ENCODE measurements at places on chromosomes 11 and 22. TPM values are rescaled to one million over a fixed set of nuclear protein-coding genes. Genes with fewer than 3 reads are reported as not detected.

Gene DEFB131B
- total RNA-seq, result not detected

Gene SYT7
- total RNA-seq, result 9.4 TPM

Gene MOGAT2
- total RNA-seq, result not detected

Gene MS4A4A
- not detected for total RNA-seq

Gene DPP3
- total RNA-seq, result 47.2 TPM

Gene RCOR2
- total RNA-seq, result 30.6 TPM

Gene MN1
- 49.6 TPM for total RNA-seq

Gene MS4A3
- not detected for total RNA-seq

DNA sequence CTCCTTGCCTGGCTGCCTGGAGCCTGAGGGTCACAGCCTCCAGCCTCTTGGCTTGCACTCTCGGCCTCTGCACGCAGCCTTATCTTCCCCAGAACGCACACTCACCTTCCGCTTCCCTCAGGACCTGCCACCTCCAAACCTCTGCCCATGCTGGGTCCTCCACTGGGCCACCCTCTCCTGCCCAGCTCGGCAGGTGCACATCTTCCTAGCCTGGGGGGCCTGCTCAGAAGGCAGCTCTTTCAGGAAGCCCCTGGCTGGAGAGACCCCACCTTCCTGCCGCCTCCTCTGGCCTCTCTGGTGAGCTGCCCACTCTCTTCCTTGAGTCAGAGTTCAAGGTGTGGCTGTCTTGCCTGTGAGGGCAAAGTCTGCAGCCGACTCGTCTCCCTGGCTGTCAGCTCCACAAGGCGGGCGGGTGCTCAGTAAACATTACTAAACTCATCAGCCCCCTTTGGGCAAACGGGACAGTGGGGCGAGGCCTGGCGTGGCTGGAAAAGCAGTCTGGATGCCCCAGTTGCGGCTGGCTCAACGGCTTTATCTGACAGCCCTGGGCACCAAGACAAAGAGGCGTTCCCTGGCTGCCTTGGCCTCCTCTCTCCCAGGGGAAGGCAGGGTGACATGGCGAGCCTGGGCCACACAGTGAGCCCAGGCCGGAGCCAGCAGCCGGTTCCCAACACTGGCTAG is 1.7 kb upstream of the LINC01488 start:
- no peak for DNase-seq

DNA sequence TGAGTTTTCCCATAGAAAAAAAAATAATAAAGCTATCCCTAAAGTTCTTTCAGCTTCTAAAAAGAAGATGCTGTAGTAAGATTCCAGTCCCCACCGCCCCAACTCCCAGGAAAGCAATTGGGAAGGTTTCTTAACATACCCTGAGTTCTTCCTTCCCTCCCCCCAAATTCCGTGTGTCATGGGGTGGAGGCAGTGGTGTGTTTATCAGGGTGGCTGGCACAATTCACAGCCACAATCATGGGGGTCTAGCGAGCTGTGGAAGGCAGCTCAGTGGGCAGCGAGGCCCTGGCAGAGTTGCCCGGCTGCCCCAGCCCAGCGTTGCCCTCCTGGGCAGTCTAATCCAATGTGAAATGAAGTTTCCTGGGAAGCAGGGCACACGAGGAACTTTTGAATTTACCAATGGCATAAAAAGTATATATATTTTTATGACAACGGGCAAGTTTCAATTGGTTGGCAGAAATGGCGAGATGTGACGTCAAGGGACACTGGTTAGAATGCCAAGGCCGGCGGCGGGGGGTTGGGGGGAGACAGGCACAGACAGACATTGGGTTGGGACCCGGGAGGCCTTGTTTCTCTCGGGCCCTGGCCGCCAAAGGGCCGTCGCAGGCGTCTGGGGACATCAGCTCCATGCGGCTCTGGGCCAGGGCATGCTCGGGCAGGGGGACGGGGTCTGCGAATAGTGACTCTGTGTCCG is 80.7 kb upstream of the PPARA start:
- no peak for DNase-seq

- no peak for DNase-seq
Observed at GRCh38 chr11:18193010-18193409, 20.4 kb downstream of the MRGPRX4 start.

DNA sequence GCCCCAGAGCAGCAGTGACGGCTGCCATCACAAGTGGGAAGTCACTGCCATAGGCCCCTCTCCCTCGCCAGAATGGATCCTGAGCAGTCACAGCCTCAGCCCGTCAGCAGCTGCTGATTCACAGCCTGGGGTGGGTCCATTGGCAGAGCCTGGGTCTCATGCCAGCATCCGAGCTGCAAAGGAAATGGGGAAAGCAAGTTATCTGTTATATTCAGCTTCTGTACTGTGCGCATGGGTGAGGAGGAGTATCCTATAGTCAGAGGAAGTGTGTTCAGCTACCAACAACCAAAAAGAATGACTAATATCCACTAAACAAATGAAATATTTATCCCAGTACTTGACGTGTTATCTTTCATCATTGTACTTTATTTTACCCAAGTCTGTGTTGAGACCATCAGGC is 119.7 kb downstream of the RCN1 start:
- no peak for DNase-seq

- no peak for DNase-seq
Observed at GRCh38 chr22:27613099-27614005, 188.2 kb downstream of the MN1 start.

Data from mesothelial cell of epicardium (in vitro differentiated cells).